HEK293T (cell line): ENCODE measurements at places on chromosomes 1 and 21.

- no peak for DNase-seq
Observed at GRCh38 chr1:100613817-100614559, 76.0 kb downstream of the GPR88 start.

DNA sequence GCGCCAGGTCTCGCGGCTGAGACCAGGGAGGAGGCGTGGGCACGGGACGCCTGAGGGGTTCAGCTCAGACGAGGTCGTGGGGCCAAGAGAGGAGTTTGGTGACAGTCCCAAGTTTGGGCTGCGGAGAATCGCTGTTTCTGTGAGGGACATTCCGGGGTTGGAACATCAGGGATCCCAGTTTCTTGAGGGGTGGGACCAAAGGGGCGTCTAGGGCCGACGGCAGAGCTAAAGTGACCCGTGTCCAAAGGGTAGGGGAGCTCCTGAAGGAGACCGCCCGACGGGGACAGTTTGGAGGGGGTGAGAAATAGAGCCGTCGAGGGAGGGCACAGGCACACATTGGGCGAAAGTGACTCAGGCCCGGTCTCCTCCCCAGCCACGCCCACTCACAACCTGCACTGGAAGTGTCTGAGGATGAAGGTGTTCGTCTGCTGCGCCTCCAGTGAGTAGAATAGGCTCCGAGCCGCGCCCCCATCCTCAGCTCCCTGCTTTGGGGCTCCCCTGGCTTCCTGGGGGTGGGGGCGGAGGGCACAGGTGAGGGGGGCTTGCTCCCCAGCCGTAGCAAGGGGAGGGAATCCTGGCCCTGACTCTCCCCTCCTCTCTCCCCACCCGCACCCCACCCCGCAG lies 7.0 kb downstream of the EFNA3 start:
- no peak for DNase-seq

- DNase-seq, result no peak
Observed at GRCh38 chr1:155177192-155177917, 3.7 kb downstream of the TRIM46 start.

DNA sequence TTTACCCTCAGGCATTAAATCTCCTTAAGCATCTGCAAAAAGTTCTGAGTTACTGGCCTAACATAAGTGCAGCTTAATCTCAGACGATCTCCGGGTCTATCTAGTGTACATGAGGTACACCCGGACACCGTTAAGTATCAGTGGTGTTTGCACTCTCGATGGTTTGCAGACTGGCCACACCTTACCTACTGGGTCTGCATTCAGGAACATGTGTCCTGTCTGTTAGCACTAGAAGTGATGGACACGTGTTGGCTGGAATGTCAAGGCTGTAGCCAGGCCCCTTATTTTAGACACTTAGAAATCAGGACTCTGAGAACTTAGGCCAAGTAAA lies 783 bp upstream of the AGL start:
- peak; percentile 23 for DNase-seq

DNA sequence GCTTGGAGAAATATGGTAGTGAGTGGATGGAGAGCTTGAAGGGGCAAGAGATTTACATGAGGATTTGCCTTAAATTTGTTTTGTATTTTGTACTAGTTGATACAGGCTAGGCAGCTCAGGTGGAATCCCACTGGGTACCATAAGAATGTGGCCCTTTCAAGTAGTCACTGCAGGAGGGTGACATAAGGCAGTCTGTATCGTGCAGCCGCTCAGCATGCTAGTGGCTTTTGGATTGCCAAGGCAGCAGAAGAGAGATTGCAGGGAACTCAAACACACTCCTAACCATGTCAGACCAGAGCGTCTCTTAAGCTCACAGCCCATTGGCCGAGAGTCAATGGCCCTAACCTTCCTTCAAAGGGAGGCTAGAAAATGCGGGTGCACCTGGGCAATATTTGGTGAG lies 420.0 kb downstream of the ADGRL2 start:
- DNase-seq, result no peak

GRCh38 chr21:16514316-16514715 lies 784.5 kb downstream of the USP25 start:
- no peak for DNase-seq

DNA sequence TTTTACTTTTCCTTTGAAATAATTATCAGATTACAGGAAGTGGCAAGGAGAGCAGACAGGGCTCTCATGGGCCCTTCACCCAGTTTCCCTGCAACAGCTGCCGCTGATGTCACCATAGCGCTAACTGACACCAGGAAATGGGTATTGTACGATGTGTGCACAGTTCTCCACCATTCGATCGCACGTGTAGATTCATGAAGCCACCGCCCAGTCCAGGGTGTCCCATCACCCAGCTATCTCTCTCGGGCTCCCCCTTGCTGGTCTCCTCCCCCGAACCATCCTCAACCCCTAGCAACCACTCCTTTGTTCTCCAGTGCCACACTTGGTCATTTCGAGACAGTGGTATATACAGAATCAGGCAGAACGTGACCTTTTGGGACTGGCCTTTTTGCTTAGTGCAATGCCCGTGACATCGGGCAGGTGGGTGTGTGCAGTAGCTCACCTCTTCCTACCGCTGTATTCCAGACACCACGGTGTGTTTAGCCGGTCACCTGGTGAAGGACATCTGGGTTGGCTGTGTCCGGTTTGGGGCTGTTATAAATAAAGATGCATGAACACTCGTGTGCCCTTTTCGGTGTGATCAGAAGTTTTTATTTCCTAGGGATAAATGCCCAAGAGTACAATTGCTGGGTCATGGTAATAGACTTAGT lies 118.4 kb downstream of the CRYAA start:
- DNase-seq, result no peak

GRCh38 chr1:246040200-246040890 lies 466.7 kb downstream of the SMYD3 start:
- DNase-seq, result no peak

GRCh38 chr1:212915245-212916091 lies 34.9 kb upstream of the VASH2 start:
- DNase-seq, result peak; percentile 70

- no peak for DNase-seq
Observed at GRCh38 chr1:25338986-25339385, 852 bp downstream of the TMEM50A start.

DNA sequence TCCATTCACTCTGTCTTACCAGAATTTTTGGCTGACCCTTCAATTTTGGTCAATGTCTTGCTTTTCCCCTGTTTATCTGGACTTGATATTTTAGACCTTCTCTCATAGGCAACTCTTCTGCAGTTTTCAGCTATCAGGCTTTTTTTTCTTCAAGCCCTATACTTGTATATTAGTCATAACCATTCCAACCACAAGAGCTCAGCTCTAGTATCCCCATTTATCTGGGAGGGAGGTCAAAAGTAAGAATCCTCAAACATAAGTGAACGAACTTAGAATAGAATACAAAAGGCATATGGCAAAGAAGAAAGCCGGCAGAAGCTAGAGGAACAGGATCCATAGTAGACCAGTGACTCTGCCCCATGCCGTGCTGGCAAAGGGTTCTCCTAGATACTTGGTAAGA lies 45.9 kb upstream of the TNFSF4 start:
- DNase-seq, result no peak

DNA sequence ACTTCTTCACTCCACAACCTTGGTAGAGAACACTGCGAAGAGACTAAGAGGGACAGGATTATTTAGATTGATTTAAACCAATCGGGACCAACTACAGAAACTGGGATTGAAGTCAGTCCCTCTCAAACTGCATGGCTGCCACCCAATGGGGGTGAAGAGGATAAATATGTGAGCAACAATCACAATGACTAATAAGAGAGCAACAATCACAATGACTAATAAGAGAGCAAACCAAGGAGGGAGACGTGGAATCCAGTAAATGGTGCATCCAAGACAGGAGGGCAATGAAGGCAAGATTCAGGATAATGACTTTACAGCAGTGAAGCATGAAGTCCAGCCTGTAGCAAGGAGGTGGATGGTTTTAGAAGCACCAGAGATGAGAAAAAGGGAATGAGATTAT lies 322.8 kb downstream of the TTLL7 start:
- no peak for DNase-seq
